ENCODE measurements at places on chromosomes 3 and 15. TPM values are rescaled to one million over a fixed set of nuclear protein-coding genes. Genes with fewer than 3 reads are reported as not detected.

Gene STAB1
- total RNA-seq, result not detected

Gene KCNMB3
- 0.77 TPM for total RNA-seq

Gene C3orf49
- total RNA-seq, result not detected

DNA sequence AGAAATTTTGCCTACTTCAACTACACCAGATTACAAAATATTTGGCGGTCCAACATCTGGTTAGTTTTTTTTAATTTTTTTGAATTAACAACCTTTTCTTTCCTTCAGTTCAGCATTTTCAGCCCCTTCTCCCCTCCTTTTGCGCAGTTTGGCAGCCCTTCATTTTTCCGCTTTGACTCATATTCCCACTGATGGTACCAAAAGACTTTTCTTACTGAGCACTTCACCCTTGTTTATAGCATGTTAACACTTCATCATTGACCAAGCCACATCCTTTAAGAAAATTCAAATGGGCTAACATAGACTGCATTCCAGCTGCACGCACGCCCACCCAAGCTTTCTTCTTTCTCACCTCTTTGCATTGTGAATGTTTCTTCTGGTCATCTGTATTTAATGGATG, 49.7 kb downstream of the SEMA6D start:
- no peak for DNase-seq

Gene CCRL2
- 0.29 TPM for total RNA-seq

Gene CLDN18
- total RNA-seq, result not detected

GRCh38 chr15:80573606-80574005, 121.5 kb upstream of the ABHD17C start:
- no peak for DNase-seq

- DNase-seq, result no peak
Measured at GRCh38 chr3:171277456-171278298, 182.5 kb downstream of the TNIK start.

Gene ZNF860
- total RNA-seq, result 0.34 TPM

- no peak for DNase-seq
Measured at GRCh38 chr15:31032961-31033371, 41.5 kb upstream of the MTMR10 start.

Gene DTWD1
- 31.9 TPM for total RNA-seq

DNA sequence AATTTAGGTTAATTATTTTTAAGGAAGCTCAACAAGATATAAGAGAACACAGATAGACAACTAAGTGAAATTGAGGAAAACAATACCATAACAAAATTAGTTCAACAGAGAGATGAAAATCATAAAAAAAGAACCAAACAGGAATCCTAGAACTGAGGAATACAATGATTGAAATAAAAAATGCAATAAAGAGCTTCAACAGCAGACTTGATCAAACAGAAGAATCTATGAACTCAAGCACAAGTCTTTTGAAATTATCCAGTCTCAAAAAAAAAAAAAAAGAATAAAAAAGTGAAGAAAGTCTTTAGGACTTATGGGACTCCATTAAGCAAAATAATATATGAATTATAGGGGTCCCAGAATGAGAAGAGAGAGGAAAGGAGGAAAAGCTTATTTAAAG, 42.0 kb upstream of the GNB4 start:
- no peak for DNase-seq

Gene ALDH1L1
- 0.11 TPM for total RNA-seq

Gene CCR2
- total RNA-seq, result not detected

- no peak for DNase-seq
Measured at GRCh38 chr3:56001537-56001936, 466.7 kb downstream of the ERC2 start.

DNA sequence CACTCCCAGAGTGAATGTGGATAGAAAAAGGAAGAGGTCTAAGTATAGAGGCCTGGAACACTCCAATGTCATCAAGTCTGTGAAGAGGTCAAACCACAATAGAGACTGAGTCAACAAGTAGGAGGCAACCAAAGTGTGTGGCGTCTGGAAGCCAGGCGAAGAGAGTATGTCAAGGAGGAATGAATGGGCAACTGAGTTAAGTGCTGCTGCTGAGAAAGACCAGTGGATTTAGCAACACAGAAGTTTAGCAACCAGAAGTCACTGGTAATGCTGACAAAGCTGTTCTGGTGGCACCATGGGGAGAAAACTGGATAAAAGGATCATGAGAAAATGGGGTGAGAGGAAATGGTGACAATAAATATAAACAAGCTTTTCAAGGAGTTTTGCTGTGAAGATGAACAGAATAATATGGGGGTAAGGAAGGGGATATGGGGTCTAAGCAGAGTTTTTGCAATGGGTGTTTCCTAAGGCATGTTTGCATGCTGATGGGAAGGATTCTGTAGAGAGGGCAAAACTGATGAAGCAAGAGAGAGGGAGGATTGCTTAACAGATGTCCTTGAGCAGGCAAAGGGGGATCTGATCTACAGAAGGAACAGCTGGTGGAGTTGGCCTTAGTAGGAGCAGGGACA, 38.4 kb downstream of the PCOLCE2 start:
- peak; percentile 87 for DNase-seq

- peak; percentile 70 for DNase-seq
Measured at GRCh38 chr3:66107855-66108254, 69.1 kb upstream of the MAGI1 start.

DNA sequence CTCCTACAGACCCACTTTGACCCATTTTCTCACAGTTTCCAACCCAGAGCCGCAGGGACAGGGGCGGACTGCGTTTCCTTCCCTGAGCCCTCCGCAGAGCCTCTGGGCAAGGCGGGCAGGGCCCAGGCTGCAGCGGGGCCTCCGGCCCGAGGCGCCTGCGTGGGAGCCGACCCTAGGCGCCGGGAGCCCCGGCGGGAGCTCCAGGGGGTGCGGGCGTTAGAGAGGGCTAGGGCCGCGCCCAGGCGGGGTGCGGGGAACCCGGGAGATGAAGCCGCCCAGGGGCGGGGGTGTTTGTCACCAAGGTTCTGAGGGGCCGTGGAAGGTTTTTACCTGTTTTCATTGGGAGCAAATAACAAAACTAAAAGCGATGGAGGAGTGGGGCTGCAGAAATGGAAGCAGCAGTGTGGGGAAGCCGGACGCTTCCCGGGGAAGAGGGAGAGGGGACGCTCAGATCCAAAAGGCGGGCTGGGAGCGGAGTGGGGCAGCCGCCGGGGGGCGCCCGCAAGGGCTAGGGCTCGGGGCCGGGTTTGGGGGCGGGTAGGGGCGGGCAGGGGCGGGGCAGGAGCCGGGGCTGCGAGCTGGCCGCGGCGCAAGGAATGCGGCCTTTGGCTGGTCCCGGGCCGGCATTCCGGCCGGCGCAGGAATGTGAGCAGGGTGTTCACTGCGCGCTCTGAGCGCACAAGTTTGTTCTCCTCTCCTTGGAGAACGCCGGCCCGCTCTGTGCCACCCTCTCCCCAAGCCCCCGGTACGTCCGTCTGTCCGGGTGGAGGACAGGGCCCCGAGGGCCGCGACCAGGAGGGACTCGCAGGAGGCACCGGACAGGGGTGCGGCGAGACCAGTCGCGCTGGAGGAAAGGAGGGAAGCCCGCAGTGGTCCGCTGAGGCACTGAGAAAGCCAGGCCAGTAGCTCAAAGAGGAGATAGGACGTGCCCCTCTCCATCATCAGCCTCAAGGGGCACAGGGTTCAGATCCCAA, 61.1 kb downstream of the AMOTL2 start:
- peak; percentile 69 for DNase-seq

Measured in Daoy (cell line).